G401 (cell line): ENCODE measurements at places on chromosomes 11 and 22. TPM values are rescaled to one million over a fixed set of nuclear protein-coding genes. Genes with fewer than 3 reads are reported as not detected.
A peak's percentile ranks its signal among the peaks of the same experiment; 100 is the strongest.

SAA4 gene
- total RNA-seq = not detected in 2 replicates

ASPHD2 gene
- 2.8 and 3.2 TPM in 2 replicates for total RNA-seq

DCHS1 gene
- total RNA-seq = 0.17 and 0.25 TPM in 2 replicates

TEAD1 gene
- 11.6 and 33.4 TPM in 2 replicates for total RNA-seq

- DNase-seq = no peak
These were observed 125.9 kb upstream of the B3GAT1 start for GRCh38 chr11:134537941-134538340.

- no peak for DNase-seq
These were observed 195.1 kb downstream of the OPCML start for GRCh38 chr11:133337193-133337592.

DNA sequence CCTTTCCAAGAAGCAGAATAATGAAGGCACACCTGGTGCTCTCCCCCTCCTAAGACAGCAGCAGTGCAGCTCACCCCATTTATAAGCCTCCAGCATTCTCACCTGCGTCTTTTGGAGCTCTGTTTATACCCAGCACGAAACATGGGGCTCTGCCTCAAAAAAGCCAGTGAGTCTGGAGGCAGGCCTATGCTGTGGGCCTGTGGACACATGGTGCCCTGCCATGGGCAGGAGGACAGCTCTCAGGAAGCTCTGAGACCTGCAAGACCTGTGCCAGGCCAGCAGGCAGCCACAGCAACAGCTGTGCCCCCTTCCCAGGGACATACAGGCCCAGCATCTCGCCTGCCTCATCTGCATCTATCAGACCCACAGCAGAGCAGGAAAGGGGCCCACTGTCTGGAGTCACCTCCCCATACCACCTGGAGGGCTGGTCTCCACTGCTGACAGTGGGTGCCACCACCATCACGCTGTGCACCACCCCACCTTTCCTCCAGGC is 64.2 kb downstream of the DGCR2 start:
- peak; percentile 20 for DNase-seq

DNA sequence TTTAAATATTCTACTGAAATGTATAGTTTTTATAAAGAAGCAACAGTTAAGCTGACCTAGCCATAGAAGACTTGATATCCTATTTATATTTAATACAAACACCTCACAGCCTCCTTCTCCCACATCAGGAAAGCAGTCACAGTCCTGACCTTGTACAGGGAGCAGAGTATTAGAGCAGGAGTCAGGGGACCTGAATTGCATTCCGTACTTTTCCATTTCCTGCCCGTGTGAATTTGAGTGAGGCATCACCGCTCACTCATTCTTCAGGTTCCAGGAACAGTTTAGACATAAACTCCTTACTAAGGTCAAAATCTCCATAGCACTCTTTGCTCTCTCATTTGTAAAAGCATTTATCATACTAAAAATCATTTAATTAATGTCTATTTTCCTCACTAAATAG is 482.5 kb upstream of the FAT3 start:
- DNase-seq = no peak

- DNase-seq = no peak
These were observed 13.3 kb upstream of the PAX6 start for GRCh38 chr11:31824332-31824878.

DNA sequence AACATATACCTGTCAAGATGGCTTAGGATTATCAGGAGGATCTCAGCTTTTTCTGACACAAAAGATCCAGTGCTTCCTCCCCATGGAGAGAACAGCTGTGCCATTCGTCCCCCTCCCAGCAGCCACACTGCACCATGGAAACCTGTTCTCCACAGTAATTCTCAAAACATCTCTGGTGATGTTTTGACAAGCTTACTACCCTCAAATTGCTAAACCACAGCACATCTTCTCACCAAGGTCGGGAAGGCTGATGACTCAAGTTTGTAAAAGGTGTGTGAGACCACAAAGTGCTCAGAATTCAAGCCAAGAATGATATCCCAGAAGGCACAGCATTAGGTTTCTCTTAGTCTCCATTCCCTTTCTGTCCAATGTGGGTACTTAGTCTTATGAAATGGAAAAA is 3.9 kb upstream of the RAB38 start:
- no peak for DNase-seq

DNA sequence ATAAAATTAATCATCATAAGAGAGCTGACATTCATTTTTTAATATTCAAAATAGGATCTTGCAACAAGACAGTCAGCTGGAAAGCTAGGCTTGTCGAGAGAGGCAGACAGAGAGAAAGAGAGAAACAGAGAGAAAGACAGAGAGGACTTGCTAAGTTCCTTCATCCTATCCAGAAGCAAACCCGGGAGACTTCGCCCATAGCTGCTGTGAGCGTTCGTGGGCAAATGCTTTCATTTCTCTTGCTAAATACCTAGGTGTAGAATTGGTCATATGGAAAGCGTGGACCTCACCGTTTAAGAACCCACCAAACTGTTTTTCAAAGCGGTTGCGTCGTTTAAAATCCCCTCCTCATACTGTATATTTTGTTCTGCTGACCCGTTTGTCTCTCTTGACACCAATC is 25.3 kb upstream of the KRTAP5-6 start:
- no peak for DNase-seq

DNA sequence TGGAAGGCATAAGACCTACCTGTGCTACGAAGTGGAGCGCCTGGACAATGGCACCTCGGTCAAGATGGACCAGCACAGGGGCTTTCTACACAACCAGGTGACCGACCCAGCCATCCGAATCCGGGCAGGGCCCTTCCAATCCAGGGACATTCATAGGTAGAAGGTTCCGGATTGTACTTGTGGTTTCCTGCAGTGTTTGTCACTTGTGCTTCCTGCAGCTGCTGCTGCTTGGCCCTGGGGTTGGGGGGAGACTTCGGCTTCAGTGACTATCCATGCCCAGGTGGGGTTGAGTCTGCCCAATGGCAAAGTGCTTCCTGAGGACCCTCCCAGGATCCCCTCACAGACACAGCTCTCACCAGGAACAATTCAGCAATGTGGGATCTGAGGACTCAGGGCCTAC is 2.2 kb downstream of the APOBEC3A start:
- no peak for DNase-seq

DNA sequence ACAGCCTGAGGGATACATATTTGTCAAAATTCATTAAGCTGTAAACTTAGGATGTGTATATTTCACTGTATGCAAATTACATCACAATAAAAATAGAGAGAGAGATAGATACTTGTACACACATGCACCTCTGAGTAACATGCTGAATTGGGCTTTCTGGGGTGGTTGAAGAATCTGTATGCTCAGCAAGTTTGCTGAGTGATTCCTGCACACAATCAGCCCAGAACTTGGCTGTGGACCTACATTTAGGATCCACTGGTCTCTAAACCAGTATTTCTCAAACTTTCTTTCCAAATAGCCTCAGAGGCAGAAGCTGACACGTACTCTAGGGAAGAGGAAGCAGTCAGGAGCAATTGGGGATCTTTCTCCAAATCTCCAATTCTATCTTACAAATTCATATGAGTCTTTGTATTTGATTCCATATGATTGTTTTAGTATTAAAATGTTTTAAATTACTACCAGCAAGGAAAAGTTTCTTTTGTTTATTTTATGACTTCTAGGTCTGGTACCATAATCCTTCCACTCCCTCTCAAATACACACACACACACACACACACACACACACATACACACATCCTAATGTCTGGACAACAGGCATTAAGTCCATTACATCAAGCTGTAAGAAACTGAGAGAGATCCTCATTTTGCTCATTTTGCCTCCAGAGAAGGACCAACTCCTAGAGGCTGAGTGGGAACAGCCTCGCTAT is 20.0 kb downstream of the SYT13 start:
- no peak for DNase-seq
